ENCODE measurements at places on chromosomes 4 and X. TPM values are rescaled to one million over a fixed set of nuclear protein-coding genes. Genes with fewer than 3 reads are reported as not detected.

Gene APOO
- 27.1 TPM for total RNA-seq

Gene TMEM144
- total RNA-seq = not detected

Gene SGMS2
- total RNA-seq = 0.80 TPM

Gene TMEM156
- 25.9 TPM for total RNA-seq

Gene SATL1
- total RNA-seq = not detected

Gene FGA
- total RNA-seq = not detected

Gene PDZD4
- 0.26 TPM for total RNA-seq

Gene CHRDL1
- not detected for total RNA-seq

Gene USP17L12
- not detected for total RNA-seq

Gene MRFAP1
- 122 TPM for total RNA-seq

Gene RIPPLY1
- total RNA-seq = not detected

Gene GPM6B
- not detected for total RNA-seq

Gene DDIT4L
- total RNA-seq = 0.56 TPM

Gene SRPK3
- total RNA-seq = not detected

Gene PRR32
- total RNA-seq = not detected

Gene ETNPPL
- not detected for total RNA-seq
